IPS-NIHi11 (cell line): ENCODE measurements at places on chromosomes 5 and 9.

DNA sequence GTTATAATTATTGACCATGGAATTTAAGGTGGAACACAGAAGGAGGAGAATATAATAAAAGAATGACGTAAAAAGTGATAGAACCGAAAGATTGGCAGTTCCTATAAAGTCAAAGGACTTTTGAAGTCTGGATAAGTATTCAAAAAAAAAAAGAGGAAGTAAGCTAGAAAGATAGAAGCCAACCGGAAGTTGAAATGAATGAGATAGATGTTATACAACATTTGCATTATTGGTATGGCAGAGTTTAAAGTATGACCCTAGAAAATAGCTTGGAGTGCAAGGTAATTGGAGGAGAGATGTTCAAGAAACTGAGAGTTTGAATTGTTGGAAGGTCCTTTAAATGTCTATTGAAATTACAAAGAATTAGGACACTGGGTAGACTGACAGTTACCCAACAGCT lies 293.6 kb downstream of the FER start:
- no peak for DNase-seq

DNA sequence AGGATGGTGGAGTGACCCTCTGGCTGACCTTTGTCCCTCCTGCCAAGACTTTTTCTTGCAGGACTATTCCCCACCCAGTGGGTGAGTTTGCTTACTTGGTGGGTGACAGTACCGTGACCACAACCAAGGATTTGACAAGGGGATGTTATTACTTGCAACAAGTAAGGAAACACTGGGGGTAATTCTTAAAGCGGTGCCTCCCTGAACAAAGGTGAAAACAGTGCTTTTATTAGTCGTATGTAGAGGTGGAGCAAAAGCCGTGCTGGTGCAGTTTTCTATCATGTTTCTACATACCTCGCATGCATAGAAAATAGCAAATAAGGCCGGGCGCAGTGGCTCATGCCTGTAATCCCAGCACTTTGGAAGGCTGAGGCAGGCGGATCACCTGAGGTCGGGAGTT lies 41.0 kb upstream of the KDM4C start:
- DNase-seq = no peak

DNA sequence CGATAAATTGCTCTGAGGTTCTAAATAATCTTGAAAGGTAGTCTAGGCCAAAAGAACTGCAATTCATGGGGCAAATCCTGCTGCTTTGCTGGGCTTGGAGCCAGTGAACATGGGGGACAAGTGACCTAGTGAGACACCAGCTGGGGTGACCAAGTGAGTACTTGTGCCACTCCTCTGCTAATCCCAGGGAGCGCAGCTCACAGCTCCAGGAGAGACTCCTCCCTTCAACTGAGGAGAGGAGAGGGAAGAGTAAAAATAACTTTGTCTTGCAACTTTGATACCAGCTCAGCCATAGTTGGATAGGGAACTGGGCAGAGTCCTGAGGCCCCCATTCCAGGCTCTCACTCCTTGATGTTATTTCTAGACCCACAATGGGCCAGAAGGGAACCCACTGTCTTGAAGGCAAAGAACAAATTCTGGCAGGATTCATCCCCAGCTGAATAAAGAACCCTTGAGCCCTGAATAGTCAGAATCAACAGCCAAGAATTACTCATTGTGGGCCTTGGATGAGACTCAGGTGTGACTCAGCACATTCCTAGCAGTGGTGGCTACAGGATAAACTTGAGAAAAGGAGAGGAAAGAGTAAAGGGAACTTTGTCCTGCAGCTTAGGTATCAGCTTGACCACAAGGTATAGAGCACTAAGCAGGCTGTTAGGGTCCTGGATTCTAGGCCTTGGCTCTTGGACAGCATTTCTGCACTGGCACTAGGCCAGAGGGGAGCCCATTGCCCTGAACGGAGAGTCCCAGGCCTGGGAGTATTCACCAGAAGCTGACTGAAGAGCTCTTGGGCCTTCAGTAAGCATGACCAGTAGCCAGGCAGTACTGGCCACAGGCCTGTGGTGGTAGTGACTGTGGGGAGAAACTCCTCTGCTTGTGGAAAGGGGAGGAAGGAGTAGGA lies 288.3 kb upstream of the CDH18 start:
- no peak for DNase-seq

- DNase-seq = no peak
These were observed 88.8 kb downstream of the ANXA2R start for GRCh38 chr5:42951293-42951840.

- DNase-seq = no peak
These were observed 77.9 kb downstream of the SLCO4C1 start for GRCh38 chr5:102218159-102218558.

GRCh38 chr9:82367016-82367415 lies 378.4 kb downstream of the SPATA31D1 start:
- DNase-seq = no peak

GRCh38 chr9:112711050-112711689 lies 6.7 kb downstream of the INIP start:
- DNase-seq = peak; percentile 18

DNA sequence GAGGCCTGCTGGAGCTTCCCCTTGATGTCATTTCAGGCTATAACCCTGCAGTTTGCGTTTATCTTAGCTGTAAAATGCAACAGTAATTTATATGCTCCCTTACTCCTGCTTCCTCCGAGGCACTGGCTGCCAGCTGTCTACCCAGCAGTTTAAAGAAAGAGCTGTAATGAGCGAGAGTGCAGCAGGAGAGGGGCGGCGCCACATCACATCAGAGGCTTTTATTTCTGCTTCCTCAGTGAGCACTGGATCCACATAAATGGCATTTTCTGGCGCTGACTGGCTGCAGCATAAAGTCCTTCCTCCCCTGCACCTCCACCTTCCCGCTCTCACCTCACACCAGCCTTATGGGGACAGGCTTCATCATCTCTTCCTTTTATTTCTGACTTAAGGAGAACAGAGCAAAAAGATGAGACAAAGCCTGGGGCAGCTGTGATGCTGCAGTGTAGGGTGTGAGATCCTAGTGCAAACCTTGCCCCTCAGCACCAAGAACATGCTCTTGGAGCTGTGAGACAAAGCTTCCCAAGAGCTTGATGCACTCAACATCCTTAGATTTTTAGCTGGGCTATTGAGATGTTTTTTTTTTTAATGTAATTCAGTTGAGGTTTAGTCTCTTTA lies 829.6 kb upstream of the ZNF608 start:
- DNase-seq = peak; percentile 26

DNA sequence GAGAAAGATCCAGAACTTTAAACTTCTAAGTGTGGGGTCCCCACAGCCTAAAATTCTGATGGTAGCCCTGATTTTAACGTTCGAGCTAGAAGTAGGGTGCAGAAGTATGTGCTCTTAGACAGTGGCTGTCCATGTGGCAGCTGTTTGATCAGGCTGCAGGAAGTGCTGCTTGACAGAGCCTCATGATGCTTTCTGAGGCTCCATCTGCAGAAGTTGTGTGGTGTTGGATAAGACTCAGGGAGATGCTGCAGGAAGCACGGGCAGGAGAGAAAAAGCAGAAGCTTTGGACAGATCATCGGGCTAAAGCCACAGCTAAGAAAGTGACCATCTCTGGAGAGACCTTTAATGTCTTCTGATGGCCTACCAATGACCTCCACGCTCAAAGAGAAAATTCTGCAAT lies 8.1 kb downstream of the MTMR12 start:
- no peak for DNase-seq

- peak; percentile 48 for DNase-seq
These were observed 39.2 kb upstream of the ACO1 start for GRCh38 chr9:32345243-32345642.

DNA sequence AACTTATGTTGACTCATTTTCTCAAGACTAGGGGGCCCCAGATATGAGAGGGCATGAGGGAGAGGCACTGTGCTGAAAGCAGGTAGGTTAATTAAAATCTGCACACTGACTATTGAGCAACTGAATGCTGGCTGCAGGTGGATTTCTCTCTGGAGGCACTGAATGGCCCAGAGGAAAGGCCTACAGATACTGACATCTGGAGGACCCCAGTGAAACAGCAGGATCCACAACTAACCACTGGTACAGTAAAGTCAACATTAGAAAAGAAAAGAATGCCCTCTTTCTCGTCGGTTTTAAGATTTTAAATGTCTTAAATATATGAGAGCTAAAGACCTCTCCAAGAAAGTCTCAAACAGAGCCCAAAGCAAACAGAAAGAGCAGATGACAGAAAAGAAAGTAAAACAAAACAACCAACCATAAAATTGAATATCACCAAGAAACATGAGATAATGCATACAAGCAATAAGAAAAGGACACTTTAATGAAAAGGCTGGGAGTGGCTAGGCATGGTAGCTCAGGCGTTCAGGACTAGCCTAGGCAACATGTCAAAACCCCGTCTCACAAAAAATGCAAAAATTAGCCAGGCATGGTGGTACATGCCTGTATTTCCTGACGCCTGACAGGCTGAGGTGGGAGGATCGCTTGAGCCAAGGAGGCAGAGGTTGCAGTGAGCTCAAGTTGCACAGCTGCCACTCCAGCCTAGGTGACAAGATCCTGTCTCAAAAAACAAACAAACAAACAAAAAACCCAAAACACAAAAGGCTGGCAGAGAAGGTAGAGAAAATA lies 43.3 kb downstream of the PUM3 start:
- peak; percentile 28 for DNase-seq

GRCh38 chr5:111741278-111741677 lies 15.7 kb downstream of the NREP start:
- no peak for DNase-seq

DNA sequence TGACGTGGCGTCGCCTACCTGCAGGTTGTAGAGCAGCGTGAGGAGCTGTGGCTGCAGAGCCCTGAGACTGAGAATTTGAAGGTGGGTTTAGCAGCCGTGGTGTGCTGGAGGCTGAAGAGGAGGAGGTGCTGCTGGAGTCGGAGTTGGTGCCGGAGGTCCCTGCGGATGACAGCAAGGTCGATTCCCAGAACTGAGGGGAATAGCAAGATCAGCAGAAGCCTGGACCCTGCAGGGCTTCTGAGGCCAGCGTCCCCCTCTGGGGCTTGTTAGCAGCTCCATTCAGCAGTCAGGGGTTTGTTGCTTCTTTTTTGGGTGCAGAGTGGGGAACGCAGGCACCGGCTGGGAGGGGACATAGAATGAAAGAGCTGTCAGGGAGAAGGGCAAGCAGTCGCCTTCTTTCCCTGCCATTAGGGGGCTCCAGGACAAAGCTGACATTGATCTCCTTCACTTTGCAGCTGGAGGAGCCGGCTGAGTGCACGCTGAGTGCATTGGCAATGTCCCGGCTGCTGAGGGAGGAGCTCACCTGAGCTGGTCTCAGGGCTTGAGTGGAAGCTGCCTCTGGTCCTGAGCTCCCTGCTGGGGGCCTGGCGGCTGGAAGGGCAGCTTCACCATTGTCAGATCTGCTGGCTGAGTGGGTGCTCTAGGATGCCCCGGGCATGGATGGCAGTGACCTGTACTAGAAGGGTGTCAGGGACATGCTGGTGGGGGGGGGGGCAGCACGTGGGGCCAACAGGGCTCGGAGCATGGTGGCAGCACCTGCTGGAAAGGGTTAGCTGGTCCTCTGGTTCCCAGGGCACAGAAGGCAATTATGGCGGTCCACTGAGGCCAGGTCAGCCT lies 20.8 kb downstream of the OBP2B start:
- peak; percentile 88 for DNase-seq

DNA sequence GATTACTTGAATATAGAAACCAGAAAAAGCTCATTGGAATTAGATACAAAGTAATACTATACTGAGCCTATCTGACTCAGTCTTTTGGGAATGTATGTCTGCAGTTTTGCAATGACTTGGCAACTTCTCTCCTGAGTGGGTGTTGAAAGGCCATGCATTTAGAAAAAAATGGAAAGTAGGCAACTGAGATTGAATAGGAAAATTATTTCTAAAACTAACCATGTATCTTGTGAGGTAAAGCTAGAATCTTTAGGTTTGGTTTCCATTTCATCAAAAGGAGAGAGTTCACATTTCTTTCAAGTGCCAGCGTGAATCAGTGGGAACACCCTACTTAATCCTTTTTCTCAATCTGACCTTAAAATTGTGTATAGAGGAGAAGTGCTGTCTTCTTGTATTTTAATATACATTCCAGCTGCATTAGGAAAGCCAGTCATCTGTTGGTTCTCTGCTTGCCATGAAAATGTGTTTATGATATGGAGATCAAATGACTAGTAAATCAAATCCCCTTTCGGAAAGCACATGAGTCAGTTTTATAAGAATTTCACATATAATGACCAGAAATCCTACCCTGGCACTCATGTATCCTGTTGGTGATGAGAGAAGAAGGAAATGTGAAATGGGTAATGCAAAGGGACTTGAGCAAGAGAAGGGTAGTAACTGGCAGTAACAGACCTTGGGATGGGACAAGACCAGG lies 30.4 kb downstream of the NFX1 start:
- peak; percentile 15 for DNase-seq

- DNase-seq = no peak
These were observed 102.6 kb downstream of the RGS3 start for GRCh38 chr9:113566016-113566711.

DNA sequence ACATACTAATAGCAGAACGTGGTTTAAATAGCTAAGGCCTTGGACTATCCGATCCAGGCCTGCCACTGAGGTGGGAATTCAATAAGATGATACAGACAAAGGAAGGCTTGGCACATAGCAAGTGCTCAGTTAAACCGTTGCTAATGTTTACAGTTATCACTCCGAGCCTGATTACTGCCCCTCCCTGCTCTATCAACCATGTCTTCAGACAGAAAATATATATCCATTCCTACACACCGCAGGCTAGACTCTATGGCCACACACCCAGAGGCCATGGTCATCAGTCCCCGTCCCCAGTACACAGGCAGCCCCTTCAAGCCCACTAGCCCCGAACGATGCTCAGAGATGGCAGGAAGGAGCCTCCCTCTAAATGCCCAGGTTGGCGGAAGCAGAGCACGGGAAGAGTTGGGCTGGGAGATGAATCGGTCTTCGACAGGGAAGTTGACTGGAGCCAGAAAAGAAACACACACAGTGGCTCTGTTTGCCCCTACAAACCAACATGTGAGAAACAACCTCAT lies 49.7 kb upstream of the STXBP1 start:
- DNase-seq = no peak

DNA sequence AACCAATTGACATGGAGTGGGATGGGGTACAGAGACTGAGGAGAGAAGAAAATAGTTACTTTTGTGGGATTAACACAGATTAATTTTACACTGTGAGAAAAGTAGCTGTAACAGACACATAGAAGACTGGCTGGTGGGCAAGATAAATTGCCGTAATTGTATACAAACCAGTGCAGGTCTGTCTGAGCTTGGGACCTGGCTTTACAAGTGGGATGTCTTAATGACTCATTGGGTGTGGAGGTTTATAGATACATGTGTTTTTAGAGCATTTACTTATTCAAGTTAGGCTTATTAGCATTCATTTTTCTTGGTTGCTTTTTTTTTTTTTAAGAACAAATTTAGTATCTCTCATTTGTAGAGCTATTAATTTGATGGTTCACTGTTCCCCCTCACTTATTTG lies 37.5 kb downstream of the SLC44A1 start:
- DNase-seq = no peak
